Activated T-helper 2 cell treated with anti-CD3 and anti-CD28 coated beads, Interferon-gamma antibody, Interleukin-2, Interleukin-4, amounts not matched to agents 10 μg/mL and 5 μg/mL and 100 μg/mL, durations not matched to agents 14 hours and 24 hours and 36 hours (primary cell): ENCODE measurements at places on chromosomes 6 and 20.

DNA sequence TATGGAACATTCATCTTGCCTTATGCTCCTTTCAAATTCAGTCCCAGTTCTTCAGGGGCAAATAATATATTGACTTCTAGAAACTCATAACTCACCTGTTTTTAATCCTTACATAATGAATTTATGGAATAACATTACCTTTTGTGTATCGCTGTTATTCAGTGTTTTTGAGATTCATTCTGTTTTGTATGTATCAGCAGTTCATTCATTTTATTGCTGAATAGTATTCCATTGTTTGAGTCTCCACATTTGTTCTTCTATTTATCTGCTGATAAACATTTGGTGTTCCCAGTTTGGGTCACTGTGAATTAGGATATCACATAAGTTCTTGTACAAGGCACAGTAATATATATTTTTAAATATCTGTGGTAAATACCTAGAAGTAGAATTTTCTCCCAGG lies 5.1 kb downstream of the SEMG2 start:
- no peak for DNase-seq

DNA sequence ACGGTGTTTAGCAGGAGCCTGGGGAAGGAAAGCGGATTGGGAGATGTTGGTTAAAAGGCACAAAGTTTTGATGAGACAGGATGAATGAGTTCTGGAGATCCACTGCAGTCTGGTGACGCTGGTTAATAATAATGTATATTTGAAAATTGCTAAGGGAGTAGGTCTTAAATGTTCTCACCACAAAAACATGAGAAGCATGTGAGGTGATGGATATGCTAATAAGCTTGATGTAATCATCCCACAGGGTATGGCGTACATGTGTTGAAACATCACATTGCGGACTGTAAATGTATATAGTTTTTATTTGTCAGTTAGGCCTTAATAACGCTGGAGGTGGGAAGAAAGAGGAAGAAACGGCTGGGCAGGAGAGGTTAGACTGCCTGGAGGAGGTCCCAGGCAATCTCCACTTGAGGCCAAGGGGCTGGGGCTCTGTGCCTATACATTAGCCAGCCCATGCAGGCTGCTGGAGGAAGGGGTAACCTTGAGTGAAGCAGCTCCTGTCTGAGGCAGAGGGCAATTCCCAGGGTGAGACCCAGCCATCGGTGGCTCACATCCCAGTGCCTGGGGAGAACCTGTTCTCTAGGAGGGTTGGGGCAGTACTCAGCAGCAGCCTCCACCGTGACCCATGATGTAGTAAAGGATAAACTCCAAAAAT lies 188.2 kb upstream of the QKI start:
- DNase-seq = no peak

GRCh38 chr6:74451953-74452352 lies 753.9 kb downstream of the COL12A1 start:
- DNase-seq = no peak

DNA sequence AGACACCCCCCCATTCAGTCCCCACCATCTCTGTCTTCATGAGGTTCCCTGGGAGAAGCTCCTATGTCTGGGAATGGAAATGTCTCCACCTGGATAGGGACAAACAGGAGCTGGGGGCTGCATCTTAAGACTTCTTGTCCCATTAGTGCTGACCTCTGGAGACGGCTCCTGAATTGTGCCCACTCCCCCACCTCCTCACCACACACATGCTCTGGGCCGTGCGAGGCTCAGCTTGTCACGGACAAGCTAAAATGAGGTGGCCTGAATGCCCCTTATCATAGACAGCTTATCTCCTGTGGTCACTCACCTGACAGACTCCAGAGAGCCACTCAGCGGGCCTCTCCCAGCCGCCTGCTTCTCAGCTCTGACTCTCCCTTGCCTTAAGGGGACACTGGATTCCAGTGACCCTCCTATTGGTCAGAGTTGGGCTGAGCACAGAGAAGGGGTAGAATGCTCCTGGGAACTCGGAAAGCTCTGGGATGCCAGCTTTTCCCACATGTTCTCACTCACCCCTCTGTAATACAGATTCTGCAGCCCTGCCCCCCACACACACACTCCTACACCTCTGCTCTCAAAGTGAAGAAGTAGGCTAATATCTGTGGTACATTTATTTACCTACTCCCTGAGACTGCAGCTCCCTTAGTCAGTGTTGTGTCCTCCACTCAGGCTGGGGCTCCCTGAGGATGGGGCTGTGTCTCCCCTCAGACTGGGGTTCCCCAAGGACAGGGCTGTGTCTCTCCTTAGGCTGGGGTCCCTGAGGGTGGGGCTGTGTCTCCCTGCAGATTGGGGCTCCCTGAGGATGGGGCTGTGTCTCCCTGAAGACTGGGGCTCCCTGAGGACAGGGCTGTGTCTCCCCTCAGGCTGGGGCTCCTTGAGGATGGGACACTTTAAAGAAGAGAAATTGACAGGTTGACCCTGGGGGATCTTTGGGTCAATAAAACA lies 167.5 kb downstream of the VEGFA start:
- no peak for DNase-seq

- peak; percentile 37 for DNase-seq
Observed at GRCh38 chr6:111482188-111482958, 645 bp downstream of the REV3L start.

DNA sequence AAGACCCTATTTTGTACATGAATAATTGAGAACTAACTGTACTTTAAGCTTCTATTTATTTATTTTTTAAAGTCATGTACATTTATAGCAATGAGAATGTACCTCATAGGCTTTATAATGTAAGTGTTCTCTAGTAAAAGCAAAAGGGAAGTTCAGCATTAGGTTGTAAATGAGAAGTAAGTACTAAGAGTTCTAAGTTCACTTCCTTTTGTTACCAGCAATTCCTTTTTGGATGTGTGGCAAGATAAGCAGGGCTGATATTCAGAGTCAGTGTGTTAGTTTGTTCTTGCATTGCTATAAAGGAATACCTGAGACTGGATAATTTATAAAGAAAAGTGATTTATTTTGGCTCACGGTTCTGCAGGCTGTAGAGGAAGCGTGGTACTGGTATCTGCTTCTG lies 54.0 kb upstream of the CCN2 start:
- DNase-seq = no peak

DNA sequence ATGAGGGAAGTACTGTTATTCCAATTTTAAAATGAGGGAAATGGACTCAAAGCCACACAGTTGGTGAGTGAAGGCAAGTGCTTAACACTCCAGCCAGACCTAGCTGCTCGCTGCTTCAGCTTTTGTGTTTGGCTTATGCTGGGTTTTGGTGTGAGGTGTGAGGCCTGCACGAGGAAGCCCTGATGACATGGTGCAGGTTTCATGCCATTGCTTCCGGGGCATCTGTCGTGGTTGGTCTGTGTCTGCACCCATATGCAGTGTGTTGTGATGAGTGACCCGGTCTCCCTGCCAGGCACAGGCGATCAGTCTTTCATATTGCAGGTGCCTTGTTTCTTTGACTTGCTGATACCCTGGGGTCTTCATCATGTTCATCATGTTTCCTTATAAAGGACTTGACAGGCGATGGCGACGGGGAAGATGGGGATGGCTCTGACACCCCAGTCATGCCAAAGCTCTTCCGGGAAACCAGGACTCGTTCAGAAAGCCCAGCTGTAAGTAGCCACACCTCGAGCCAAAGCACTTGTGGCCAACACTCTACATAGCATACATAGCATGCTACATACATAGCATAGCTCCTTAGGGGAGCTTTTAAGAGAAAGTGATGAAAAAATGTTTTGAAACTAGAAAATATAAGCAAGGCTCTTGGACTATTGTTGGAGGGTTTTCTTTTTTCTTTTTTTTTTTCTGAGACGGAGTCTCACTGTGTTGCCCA lies 22.3 kb downstream of the DNMT3B start:
- DNase-seq = no peak
